ENCODE measurements at places on chromosomes 2 and 18.

DNA sequence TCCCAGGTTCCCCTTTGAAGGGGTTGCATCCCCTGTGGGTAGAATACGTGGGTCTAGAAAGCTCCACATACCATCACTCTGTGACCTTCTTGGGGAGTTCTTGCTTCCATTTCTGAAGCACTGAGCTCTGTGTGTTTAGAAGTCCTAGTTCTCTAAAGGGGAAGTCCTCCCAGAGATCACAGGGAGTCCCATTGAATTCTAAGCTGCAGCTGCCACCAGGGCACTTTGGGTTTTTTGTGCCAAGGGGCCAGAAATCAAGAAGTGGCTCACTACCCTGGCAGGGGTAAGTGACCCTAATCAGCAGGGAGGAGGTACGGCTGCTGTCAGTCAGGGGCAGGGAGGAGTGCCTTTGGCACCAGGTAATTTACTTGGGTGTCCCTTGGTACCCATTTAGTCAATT lies 70.9 kb downstream of the EHD3 start:
- no peak for DNase-seq

DNA sequence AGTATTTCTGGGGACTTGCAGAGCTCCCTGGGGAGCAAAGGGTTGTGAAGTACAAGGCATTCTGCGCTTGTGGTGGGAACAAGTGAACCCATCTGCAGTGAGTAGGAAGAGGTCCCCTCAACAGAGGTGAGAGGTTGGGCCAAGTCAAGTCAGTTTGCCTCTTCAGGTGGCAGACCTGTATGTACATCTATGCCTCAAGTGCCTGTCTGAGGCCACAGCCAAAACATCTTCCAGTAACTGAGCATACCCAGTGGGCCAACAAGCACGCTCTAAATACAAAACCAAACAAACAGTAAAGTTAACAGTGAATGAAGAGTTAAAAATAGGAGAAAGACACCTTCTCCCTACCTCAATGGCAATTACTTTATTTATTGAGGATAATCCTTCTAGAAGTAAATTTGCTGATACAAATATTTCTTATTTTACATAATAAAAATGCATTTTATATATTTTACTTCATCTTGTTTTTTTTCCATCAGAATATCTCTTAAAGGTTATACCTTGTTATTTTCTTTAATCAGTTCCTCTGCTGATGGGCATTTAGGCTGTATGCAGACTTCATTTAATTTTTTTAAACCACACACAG lies 2.5 kb downstream of the GYPC start:
- DNase-seq, result no peak

DNA sequence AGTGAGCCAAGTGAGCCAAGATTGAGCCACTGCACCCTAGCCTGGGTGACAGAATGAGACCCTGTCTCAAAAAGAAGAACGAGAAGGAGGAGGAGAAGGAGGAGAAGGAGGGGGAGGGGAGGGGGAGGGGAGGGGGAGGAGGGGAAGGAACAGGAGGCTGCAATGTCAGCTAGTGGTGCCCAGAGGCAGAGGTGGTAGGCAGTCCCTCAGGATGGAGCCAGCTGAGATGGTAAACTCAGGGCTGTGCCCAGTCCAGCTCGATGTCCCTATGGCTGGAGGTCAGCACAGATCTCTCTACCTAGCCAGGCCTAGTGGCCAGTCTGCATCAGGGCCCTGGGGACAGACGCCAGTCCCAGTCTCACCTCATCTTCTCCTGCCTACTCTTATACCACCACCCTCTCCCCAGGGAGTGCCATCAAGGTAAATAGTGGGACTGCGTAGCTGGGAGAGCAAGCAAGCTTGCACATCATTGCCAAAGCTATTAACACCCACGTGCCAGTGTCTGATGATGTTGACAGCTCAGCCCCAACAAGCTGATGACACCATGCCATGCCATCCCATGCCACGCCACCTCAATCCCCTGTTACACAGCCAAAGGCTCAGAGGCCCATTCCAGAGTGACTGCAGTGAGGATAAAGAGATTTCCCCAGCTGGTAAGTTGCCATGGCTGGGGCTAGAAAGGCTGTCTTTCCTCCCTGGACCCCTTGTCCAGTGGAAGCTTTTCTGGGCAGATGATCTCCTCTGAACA lies 7.6 kb upstream of the PLB1 start:
- no peak for DNase-seq

DNA sequence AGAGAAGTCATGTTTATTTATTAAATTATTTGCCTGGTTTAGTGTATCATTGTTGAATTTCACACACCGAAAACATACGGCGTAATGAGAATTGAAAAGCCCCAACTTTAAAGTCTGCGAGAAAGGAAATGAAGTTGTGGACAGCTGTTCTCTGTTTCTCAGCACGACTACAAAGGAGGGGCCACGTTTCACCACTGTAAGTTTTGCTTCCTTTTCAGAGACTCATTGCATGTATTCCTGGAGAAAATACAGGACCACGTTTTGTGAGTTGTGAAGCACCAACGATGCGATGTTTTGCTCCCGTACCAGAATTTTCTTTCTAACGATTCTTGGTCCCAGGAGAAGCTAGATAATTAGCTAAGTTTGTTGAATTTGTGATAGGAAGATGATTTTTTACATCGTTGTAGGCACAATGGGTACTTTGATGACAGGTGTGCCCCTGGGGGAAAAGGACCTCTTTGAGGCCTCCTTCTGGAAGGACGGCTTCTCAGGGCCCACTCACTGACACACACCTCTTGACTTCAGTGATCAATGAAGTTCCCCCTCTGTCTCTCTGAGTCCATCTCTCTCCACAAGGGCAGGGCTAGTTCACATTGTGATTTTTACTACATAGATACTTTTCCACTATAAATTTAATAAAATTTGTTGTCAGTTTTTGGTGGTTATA lies 23.7 kb upstream of the ACKR3 start:
- DNase-seq, result peak; percentile 59

DNA sequence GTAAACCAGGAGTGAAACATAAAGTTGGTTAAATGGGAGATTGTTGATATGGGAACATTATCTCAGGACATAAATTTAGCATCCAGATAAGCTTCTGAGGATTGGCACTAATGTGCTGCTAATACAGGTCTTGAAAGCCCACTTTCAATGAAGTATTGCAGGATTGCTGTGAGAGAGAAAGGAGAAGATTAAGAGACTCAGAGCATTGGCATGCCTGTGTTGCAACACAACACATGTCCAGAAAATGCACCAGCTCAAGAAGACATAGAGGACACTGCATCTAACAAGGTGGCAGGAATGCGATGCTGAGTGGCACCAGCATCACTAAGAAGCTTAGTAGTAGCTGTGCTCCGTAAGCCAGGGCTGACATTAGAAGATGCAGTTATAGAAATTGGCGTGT lies 728.9 kb downstream of the SUCLG1 start:
- DNase-seq, result no peak

Measured in naive B cell (primary cell).